Activated gamma-delta T cell (primary cell): ENCODE measurements at places on chromosomes 6 and 20.

DNA sequence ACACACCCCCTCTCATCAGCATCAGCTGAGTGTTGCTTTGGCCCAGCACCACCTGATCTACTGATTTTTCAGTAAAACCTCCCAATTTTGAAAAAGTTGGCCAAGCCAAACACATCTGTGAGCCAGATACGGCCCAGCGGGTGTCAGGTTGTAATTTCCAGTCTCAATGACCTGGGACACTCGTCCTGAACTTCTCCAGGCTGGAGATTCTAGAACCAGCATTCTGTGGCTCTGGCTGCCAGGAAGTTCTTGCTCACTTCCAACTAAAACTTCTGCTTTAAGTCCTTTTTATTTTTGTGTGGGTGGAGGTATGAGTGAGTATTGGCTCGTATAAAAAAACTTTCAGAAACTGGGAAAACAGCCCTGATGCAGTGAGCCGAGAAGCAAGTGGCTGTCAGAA is 5.1 kb downstream of the KIAA1755 start:
- no peak for DNase-seq

DNA sequence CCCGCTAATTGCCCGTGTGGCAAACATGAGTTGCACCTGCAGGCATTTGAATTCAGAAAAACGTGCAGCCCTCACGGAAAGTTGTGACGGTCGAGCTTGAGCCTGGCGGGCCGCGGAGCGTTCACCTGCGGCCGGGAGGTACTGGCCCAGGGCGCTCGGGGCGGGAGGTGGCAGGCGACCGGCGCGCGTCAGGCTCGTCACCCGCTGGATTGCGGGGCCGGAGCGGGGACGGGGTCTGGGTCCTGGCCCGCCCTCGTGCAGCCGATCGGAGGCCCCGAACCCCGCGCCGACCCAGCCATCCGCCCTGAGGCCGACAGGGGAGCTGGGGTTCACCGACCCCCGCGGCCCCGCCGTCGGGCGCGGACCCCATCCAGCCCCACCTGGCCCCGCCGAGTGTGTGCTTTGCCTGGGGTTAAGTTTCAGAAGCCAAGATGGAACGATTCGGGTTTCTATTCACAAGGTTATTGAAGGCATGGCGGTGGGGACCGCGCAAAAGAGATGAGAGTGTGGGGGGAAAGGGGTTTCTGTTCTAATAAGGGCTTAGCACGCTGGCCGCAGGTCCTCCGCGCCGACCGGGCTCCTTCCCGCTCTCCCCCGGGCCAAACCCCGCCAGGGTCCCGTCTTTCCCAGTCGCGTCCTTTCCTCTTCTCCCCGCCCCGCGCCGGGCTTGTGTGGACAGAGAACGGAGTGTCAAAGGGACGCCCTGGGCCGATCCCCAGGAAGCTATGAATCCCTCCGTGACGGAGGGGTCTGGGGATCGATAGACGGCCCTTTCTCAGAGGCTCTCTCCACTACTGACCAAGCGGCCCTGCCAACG is 1.6 kb upstream of the HEY2 start:
- DNase-seq, result no peak

GRCh38 chr6:111779031-111779430 is 94.2 kb downstream of the FYN start:
- DNase-seq, result no peak

GRCh38 chr6:37243131-37243815 is 14.3 kb upstream of the TBC1D22B start:
- DNase-seq, result no peak

GRCh38 chr6:36277946-36278470 is 8.1 kb downstream of the PNPLA1 start:
- no peak for DNase-seq

DNA sequence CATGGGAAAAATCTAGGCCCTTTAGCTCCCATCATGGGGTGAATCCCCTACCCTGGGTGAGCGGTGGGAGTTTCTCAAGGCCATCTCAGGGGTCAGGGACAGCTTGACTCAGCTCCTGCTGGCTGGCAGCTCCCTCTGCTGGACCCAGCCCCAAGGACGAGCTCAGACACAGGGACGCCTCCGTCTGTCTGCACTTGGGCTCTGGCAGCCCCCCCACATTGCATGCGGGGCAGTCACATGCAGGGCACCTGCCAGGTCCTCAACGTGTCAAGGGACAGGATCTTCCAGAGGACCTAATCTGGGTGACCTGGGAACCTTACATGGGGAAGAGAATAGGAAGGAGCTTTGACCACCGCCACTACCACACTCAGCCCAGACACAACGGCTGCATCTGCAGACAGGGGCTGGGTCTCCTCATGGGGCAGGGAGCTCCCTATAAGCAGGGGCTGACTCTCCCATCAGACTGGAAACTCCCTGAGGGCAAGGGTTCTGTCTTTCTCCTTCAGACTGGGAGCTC is 173.4 kb downstream of the MRPL14 start:
- no peak for DNase-seq

DNA sequence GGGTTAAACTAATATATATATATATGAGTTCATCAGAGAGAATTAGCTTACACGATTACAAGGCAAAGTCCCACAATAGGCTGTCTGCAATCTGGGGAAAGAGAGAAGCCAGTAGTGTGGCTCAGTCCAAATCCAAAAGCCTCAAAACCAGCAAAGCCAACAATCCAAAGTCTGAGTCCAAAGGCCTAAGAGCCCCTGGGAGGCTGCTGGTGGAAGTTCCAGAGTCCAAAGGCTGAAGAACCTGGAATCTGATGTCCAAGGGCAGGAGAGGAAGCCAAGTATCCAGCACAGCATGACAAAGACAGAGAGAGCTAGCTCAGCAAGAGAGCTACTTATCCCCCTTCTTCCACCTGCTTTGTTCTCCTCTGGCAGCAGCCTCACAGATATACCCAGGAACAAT is 274.7 kb upstream of the ID4 start:
- DNase-seq, result no peak

GRCh38 chr6:163679753-163680152 is 265.2 kb downstream of the QKI start:
- no peak for DNase-seq

DNA sequence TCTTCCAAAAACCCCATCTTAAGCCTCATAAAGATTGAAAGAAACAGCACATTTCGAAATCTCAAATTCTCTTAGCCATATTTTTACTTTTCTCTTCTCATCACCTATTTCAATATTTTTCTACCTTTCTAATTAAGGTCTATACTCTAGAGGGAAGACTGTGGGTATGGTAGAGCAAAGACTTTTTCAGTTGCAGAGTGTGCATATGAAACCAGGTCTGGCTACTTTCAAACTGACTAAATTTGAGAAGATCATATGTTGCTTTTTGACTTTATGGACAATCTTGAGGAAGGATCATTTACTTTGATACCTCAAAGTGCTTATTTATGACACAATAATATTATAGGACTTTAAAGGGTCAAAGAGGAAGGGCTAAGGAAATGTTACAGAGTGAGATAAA is 20.7 kb downstream of the FILIP1 start:
- no peak for DNase-seq

DNA sequence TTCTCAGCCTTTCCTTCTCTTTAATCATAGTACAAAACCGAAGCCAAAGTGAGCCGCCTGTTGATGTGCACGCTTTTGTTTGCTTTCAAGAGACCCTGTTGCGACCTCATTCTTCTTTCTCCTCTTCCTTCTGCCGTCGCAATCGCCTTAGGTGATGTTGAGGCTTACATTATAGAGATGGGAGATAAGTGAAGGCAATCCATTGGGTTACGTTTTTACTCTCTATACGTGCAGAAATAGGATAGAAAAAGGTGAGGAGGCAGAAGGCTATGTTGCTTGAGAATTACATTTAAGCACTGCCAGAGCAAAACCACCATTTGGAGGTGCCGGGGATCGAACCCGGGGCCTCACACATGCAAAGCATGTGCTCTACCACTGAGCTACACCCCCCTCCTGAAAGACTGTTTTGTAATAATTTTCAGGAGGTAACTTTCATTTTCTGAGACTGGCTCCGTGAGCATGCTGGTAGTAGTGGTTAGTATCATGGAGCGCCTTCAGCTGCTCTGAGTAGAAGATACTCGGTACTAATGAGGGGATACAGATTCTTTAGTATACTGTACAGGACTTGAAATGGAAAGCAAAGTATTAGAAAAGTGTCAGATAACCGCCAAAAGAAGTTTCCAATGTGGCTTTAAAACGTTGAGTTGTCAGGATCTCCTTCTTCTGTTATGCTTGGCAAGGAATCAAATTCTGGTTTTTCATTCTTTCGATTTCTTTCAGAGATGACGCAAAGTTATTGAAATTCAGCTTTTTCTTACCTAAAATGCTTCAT is 165.6 kb downstream of the TRIM27 start:
- no peak for DNase-seq

DNA sequence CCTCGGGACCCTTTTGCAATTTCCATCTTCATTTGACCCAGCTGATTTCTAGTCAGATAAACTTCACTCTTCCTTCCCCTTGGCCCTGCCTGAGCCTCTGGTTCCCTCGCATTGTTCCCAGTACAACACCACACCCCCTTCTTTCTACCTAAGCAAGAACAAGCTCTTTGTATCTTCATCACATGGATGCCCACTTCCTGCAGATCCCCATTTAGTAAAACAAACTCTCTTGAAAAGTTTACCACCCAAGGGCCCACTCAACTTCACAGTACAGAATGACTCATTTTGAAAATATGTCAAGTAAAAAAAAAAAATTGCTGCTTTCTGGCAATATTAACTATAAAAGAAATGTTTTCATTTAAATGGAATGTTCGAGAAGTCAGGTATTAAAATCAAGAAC is 5.2 kb downstream of the FAXC start:
- DNase-seq, result no peak

- DNase-seq, result no peak
Measured at GRCh38 chr6:166361077-166361429, 18.7 kb upstream of the SFT2D1 start.

DNA sequence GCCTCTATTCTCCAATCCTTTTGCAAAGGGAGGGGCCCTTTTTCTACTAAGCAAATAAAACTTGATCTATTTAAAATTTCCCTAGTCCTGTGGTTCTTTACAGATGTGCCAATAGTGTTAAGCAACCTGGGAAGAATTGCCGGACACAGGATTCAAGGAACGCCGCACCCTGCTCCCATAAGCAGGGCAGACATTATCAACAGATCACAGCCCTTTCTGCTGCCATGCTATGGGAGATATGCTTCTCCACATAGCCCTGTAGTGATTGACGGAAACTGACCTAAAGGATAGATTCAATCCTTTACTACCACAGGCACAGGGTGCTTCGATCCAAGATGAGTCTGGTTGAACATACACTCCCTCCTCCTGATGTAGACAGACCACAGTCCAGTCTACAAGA is 118.4 kb upstream of the TRAF3IP2 start:
- DNase-seq, result no peak
